ENCODE measurements at places on chromosomes 5 and 9.

DNA sequence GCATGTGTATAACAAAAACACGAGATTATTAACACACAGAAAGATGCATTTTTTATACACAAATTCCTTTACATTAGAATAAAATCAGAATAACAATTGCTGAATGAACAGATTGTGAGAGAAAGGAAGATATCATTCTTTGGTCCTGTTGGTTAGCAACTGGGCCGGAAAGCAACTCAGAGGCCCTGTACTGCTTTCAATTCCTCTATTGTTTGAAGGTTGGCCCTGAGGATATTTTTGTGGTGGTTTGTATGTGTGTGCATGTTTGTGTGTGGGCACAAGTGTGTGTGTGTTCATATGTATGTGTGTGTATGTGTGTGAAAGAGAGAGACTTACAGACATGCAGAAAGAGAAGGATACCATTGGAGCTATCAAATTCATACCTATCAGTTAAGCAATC, 356.8 kb upstream of the DMAC1 start:
- DNase-seq = no peak

DNA sequence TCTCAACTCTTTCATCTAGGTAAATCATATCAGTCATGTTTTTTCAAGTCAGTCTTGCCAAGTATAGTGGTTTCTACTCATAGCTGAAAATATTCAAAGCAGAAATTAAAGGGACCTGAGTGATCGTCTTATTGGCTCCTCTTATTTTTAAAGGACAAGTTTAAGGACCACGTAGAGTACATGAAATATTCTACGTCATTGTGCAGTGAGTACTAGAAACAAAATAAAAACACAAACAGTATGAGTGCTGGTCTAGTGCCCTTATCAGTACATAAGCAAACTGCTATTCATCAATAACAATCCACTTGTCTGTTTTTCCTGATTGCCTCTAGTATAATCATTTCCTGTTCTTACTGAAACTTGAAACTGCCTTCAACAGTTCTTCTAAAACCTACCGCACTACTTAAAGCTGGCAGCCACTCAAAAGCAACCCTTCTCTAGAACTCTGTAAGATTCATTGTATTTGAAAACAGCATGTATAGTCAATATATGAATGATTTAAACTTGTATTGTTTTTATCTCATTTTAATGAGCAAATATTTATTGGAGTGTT, 853.7 kb downstream of the TAF11L14 start:
- no peak for DNase-seq

DNA sequence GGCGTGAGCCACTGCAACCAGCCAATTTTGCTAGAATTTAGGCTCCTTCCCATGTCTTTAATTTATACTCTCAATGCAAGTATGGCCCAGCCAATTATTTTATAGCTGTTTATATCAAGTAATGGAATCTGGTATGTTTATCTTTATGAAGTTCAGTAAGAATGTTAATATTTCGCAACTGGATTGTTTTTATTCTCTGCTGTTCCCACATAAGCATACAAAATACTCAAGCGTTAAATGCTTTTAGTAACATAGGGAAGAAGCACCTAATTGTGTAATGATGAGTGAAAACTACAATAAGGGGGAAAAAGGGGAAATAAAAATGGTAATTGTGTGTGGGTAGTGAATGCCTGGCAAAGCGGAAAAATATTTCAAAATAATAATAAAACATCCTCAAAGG, 21.3 kb downstream of the PWWP2A start:
- no peak for DNase-seq

GRCh38 chr9:4095484-4095883, 204.4 kb downstream of the GLIS3 start:
- DNase-seq = no peak

DNA sequence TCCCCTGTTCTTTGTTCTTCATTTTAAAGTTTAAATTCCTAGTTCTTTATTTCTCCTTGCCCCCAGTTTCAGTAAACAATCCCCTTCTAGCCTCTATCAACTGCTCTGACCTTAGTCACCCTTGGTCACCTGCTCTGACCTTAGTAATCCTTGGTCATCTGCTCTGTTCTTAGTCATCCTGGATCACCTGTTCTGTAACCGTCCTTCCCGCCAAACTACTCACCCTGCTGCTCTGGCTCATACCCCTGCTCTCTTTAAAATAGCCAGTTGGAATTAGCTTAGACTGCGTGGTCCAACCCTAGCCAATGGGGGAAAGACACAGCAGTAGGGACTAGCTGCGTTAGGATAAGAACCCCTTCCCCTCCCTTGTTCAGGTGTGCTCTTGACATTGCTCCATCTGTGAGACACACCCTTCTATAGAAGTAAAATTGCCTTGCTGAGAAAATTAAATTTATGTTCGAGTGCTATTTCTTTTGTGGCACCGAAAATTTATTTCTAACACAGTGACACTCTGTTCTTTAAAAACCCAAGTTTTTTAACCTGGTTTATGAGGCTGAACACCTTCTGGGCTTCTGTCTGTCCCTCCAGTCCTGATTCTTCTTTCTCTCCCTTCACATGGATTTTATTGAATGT, 3.8 kb downstream of the PRRC1 start:
- no peak for DNase-seq

DNA sequence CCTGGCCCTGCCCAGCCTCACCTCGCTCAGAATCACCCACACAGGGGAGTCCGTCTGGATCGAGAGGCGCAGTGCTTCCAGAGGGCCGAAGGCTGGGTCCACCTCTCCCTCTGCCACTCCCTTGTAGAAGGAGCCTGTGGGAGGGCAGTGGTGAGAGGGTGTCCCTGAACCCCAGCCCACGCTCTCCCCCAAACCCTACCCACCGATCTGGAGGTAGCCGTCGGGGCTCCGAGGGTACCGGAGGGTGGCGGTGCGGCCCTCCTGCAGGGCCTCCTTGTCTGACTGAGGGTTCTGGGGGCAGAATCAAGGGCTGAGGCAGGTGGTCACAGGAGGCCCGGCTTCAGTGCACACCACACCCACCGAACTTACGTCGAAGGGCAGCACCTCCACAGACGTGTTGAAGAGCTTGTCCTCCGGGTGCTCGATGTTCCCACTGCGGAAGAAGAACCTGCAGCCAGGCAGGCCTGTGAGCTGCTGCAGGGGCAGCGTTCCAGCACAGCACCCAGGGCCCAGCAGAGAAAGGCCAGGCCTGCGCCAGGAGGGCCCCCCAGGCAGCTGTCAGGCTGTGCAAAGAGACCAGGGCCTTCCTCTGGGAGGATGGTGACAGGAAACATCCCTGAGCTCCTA, 4.5 kb downstream of the LTC4S start:
- DNase-seq = peak; percentile 72

DNA sequence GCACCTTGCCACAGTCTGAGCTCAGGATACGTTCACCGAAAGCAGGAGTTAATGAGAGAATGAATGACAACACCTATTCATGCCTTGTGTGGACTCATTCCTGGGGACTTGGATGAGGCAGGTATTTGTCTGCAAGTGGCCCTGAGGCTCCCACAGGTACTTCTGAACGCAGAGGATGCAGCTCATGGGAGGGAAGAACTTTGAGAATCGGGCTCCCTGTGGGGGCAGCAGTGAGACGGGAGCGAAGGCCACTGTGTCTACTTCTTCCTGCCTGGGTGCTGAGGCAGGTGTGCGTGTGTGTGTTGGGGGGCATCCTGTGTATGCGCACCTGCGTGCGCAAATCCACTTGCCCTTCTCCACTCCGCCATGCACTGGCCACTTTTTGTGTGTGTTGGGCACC, 42.2 kb downstream of the PTPN3 start:
- no peak for DNase-seq

DNA sequence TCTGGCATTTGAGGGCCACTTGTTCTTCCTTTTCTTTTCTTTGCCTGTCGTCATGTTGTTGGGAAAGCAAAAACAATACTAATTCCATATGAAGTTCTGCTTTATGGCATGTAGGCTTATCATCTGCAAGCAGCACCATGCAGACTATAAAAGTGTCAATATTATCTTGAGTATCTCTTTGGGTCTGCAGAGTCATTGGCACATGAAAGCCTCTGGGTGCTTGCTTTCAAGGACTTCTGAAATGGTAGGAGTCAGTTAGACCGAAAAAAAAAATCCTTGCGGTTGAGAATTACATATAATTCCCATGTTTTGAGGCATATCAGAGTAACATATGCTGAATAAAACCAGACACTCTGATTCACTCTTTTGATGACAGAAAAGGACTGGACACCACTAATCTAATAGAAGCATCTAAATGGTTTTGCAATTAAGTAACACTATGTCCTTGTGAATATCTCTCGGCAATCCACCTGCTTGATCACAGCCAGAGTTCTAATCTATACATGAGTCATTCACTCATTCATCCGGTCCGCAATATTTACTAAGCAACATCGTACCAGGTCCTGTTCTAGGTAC, 44.4 kb downstream of the GNAQ start:
- no peak for DNase-seq

DNA sequence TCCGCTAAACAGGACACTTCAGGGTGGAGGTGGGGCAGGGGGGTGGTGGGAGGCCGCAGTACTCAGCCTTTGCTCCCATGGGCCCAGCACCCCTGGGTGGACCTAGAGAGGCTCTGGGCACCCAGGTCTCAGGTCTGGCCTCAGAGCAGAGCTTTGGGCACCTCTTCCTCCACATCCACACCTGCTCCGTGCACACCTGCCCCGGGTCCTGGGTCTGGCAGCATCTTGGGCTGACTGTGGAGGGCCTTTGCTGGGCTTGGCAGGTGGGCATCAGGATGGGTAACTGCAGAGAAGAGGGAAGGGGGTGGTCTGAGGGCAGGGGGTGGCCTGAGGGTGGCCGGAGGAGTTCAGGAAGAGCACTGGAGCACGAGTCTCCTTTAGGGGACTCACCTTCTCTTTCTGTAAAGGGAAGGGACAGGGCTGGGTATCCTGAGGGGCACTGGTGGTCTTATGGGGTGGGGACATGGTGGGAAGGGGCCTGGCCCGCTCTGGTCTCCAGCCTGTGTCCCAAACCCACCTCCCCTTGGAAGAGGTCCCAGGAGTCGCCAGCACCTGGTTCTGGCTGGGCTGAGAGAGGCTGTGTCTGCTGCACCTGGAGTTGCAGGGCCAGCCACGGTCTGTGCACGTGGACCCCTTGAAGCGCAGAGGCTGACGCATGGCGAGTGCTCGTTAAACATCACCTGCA, 106.7 kb upstream of the IER5L start:
- no peak for DNase-seq

DNA sequence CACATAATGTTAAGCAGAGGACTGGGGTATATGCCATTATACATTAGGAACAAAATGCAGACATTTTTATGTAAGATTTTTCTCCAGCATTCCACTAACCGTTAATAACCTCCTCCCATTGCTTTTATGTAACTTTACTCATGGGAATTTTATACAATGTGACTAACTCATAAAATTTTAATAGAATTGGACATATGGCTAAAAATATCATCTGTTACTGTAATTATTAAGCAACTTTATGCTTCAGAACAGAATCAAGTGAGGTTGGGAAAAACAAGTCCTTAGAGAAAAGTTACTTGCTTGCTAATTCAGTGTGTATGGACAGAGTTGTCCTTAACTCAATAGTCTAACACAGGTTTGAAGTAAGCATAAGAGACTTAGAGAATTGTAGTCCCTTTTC, 54.8 kb upstream of the PCSK1 start:
- DNase-seq = no peak

DNA sequence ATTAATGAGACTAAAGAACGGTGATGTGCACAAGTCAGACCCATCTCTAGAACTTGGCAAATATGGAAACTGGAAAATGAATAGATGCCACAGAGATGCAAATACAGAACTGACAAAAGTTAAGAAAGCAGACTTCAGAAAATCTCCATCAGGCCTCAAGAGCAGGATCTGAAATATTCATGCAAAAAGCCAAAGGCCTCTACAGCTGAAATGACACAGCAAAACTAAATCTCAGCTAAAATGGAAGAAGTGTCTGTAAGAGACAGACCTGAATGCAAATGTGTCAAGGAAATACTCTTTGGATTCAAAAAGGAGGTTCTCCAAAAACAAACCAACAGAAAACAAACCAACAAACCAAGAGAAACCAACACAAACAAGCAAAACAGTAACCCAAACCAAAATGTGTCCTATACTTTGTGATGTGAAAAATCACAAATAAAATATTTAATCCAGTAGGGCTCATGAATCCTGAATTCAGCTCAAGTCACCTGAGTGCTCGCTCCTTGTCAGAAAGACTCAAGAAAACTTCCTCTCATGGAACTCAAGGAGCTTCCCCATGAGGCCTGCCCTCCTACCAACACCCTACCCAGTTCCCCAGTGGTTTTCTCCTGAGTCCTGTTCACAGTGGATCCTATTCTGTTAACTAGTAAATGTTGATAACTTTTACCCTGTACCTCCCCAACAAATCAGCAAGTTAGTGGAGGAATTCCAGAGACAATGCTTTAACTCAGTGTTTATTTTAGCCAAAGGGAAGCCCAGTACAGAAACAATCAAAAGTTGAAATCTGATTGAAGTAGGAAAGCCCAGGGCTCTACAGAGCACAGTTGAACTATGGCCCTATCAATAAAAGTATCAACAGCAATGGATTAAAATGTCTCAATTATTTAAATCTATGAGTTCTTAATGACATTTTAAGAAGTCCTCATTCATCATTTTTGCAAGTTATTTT, 14.6 kb downstream of the MRPS27 start:
- no peak for DNase-seq

GRCh38 chr5:81575924-81576323, 175.0 kb downstream of the SSBP2 start:
- no peak for DNase-seq

- peak; percentile 85 for DNase-seq
Observed at GRCh38 chr5:74251141-74252035, 389.1 kb downstream of the ENC1 start.

DNA sequence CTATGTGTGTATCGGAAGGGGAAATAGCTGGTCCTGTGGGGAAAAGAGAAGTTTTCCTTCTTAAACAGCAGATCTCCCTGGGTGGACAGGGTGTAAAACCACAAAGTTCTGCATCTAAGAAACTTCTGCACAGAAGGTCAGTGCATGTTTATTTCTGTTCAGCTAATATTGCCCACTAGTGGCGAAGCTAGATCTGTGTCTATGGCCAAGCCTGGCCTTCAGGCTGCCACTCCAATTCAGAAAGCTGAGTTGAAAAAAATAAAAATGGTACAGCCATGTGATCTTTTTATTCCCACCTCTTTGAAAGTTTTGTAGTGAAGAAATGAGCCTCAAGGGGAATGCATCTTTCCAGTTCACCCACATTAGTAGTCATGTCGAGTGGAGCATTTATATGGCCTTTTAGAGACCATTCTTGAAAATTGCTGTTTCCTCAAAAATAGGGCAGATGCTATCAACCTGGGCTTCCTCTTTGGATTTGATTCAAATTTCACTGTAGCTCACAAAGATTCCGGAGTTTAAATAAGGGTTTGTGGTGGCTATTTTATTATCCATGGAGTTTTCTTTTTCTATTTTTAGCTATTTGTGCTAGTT, 488.0 kb downstream of the PRELID2 start:
- no peak for DNase-seq

DNA sequence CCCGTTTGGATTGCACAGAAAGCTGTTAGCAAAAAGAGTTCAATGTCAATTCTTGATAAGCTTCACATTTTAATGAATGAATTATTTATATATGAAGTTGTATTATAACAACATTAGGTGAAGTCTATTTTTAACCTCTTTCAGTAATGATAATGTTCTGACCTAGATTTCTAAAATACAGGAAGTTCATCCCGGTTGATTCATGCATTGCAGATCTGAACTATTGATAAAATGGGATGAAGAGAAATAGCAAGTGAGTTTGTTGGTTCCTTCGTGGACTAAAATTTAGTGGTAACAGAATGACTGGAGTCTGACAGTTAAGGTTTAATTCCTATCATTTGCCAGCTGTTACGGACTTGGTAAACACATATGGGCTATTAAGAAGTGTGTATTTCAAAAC, 180.5 kb downstream of the PCSK1 start:
- no peak for DNase-seq
